ENCODE measurements at places on chromosomes 16 and 17.
A peak's percentile ranks its signal among the peaks of the same experiment; 100 is the strongest.

- DNase-seq: no peak
These were observed 12.3 kb upstream of the LGALS3BP start for GRCh38 chr17:78991906-78992532.

- DNase-seq: no peak
These were observed 14.2 kb upstream of the LASP1NB start for GRCh38 chr17:38911081-38911730.

- DNase-seq: peak; percentile 79
These were observed 2.4 kb downstream of the MATCAP1 start for GRCh38 chr16:67181346-67181745.

DNA sequence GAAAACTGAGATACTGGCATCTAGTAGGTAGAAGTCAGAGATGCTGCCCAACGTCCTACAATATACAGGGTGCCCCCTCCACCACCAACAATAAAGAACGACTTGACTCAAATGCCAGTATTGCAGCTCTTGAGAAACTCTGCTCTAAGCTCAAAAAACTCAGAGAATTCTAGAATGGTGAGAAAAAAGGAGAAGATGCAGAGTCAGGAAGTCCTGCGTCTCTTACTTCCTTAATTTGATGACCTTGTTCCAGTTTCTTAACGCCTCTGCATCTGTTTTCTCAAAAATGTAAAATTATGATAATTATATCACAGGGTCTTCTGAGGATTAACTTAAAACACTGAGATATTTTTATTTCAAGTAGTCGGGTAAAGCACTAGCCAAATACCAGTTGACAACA, 1.7 kb upstream of the HSBP1 start:
- no peak for DNase-seq

GRCh38 chr17:3818786-3819185, 17.8 kb upstream of the ITGAE start:
- no peak for DNase-seq

DNA sequence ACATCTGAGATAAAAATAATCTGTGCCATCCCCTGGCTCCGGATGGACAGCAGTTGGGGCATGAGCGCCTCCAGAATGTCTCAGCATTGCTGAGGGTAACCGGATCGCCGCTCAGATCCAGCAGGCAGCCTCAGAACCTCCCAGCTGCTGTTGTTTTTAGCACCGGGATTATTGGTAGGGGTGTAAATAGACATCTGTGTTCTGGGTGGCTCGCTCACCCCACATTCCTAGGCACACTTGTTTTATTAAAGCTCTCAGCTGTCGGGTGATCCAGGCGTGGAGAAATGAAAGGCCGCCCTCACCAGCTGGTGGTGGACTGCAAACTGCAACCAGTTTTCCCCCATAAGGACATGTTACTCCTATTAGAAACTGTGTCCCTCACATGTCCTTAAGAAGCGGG, 32.1 kb downstream of the MYH3 start:
- DNase-seq: no peak

GRCh38 chr16:1475552-1476114, 805 bp upstream of the CLCN7 start:
- no peak for DNase-seq

DNA sequence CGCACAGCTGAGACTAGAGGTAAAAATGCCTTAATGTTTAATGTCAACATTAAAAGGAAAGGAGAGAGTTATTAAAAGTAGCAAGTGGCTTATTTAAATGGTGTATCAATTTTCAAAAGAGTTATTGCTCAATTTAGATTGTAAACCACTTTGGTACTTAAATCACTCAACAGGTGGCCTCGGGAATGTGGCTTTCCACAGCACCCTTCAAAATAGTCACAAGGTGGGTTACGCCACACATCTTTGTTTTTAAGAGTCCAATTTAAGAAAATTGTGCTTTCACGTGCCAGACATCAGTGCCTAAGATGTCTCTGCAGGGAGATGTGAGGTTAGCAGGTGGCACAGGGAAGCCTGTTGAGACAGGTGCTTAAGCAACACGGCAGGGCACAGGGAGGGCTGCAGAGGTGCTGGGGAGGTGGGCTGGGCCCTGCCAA, 27.5 kb upstream of the ADCY7 start:
- no peak for DNase-seq

DNA sequence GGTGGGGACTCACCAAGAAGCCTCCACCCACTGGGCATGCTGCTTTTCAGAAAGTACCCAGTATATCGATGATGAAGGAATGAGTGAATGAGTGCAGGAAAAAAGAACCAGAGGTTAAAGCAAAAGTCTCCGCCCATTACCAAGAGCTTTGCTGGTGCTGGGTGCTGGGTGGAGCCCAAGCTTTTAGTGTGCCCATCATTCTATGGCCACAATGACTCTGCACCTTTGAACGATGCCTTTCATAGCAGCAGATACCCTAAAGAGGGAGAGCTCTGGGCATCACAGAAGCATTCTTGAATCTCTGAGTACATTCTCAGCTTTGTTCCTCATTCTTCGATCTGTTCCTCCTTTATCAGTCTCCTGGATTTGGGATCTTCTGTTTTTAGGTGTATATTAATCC, 450.7 kb upstream of the CCL2 start:
- no peak for DNase-seq
